ACHN (cell line): ENCODE measurements at places on chromosomes 3 and 15.

DNA sequence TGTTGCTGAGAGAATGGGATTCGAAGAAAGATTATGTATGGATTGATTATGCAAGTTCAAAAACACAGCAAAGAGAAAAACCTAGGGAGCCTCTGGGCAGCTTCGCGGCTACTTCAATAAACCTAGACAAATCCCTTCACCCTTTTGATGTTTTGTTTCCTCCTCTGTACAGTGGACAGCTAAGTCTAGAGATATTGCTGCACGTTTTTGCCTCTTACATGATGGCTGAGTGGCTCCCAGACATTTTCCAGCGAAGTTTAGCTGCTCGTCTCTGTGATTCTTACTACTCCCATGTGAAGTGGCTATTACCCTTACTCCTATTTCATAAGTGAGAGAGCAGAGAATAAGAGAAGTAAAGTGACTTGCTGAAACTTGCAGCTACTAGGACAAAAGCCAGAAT lies 695.0 kb upstream of the GRM7 start:
- no peak for DNase-seq

DNA sequence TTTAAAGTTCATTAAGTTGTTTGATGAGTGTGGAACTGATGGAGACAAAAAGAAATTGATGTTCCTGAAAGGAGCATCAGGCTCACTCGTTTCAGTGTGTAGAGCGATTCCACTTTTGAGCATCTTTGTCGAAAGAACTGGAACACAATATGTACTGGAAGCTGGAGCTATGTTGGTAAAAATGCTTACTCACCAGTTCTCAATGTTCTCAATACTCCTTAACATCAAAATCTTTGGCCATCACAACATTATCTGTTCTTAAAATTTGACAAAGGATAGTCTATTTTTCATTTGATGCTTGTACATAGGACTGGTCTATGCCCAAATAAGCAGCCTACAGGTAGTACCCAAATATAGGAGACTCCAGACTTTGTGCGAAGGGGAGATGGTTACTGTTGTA lies 18.7 kb downstream of the RYR3 start:
- no peak for DNase-seq

DNA sequence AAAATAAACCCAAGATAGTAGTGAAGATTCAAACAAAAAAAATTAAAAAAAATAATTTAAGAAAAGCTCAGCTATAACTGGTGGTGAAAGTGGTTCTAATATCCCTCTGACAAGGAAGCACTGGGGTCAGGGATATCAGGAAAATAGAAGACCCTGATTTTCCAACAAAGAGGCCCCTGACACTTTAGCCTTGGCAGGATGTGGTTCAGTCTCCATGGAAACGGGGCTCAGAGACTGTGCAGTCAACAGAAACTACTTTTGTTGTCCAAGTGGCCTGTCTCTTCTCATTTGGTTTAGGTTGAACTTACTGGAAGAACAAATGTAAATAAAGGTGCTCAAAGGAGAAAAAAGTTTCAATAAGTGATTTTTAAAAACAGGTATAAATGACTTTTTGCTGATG lies 27.2 kb downstream of the INTS14 start:
- peak; percentile 29 for DNase-seq

DNA sequence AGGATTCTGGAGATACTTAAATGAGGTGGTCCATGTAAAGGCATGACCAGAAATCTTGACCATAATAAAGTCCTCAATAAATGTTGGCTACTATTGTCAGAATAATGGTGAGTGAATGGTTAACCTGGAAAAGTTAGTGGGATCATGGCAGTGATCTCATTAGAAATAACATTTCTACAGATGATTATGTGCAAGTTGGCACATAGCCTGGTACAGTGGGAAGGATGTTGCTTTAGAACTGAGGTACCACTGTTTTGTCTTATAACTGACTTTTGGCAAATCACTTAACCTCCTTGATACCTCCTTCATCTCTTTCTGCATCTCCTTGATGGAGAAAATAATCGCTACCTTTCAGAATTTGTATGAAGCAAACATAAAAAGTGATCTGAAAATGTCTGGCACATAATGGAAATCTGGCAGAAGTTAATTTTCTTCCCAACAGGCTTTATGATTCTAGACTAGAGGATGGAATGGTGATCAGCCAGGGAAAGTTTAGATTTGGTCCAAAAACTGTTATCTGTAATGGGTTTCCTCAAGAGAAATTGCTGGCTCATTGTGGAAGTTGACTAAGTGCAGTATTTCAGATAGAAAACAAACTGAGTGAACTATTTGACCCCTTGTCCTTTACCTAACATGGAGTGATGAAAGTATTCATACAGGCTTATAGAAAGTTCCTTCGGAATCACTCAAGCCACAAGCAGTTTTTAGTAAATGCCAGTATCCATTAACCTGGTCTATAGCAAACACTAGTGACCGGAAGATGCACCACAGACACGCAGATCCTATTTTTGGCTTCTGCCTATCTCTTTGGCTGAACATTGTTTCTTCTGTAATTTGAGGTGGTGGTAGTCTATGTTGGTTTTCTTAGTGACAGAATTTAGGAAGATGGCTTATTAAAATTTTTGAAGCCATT lies 449.6 kb upstream of the TGFBR2 start:
- DNase-seq = no peak

DNA sequence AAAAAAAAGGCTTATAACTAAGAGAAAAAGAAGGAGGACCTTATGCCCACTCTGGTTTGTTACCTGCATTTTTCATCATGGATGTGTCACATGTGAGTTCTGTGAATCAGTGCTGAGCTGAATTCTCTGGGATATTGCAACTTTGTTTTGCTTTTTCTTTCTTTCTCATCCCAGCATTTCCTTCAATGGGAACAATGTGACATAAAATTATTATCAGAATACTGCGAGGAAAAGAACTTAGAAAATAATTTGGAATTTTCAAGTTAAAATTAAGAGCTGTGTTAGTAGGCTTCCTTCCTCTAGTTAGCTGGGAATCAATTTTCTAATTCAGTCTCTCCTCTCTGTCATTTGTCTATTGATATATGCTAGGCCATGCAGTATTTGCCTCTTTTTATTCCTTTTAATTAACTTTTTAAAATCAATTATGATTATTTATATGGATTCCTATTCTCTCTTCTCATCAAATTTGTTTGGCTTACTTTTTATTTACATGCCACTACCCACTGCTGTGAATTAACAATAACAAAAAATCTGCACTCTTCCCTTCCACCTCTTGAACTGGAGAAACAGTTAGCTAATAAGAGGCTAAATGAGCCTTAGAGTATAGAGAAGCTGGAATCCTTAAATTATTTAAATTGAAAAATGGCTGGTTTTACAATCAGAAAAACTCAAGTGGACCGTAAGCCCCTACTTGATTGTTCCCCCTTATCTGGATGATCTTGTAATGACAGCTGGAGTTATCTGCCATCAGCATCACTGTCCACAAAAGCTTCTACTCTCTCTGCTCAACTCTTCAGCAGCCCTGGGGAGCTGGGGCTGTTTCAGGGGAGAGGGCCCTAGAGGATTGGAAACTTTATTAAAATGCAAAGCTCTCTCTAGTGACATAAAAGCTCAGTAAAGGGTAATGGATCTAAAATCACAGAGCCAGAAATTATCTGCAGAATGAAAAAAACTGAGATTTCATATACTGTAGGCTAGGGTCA lies 95.3 kb upstream of the SOX2 start:
- no peak for DNase-seq

GRCh38 chr15:53836618-53837017 lies 77.2 kb upstream of the WDR72 start:
- no peak for DNase-seq

DNA sequence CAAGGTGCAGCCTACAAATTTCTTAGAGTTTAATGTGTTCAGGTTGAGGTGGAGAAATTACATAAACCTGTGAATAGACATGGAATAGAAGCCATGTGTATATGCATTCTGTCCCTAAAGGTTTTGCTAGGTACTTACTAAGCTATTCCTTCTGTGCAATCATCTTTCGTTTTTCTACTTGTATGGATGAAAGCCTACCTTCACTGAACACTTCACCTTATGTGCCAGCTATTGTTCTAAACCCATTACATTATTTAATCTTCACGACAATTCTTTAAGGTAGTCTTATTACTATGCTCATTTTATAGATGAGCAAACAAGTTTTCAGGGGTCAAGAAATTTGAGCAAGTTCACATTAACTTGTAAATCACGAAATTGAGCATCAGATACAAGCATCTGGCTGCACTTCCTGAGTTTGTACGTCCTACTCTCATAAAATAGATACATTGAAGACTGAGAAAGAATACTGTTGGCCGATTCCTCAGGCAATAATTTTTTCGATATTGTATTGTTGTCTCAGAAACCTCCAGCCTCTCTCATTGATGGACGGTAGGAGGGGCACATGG lies 635 bp upstream of the RCN2 start:
- no peak for DNase-seq
